Cardiac fibroblast (primary cell): ENCODE measurements at places on chromosomes 5 and 9.

DNA sequence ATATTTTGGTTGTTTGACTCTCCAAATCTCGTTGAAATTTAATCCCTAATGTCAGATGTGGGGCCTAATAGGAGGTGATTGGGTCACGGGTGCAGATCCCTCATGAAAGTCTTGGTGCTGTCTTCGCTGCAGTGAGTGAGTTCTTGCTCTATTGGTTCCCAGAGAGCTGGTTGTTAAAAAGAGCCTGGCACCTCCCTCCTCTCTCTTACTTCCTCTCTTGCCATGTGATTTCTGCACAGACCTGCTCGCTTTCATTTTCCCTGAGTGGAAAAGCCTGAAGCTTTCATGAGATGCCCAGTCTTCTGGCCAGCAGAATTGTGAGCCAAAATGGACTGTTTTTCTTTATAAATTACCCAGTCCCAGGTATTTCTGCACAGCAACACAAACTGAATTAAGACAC is 221.6 kb downstream of the MAT2B start:
- no peak for DNase-seq

GRCh38 chr5:137819766-137820165 is 47.9 kb upstream of the MYOT start:
- no peak for DNase-seq

- DNase-seq, result peak; percentile 39
Measured at GRCh38 chr9:27765266-27766072, 192.2 kb upstream of the C9orf72 start.

GRCh38 chr5:95617057-95617456 is 2.8 kb upstream of the GPR150 start:
- peak; percentile 59 for DNase-seq

GRCh38 chr9:33148367-33149014 is 18.6 kb downstream of the B4GALT1 start:
- DNase-seq, result no peak

- peak; percentile 34 for DNase-seq
Measured at GRCh38 chr5:94700592-94700991, 82.1 kb downstream of the SLF1 start.

GRCh38 chr5:107832746-107833145 is 162.0 kb upstream of the EFNA5 start:
- DNase-seq, result no peak

DNA sequence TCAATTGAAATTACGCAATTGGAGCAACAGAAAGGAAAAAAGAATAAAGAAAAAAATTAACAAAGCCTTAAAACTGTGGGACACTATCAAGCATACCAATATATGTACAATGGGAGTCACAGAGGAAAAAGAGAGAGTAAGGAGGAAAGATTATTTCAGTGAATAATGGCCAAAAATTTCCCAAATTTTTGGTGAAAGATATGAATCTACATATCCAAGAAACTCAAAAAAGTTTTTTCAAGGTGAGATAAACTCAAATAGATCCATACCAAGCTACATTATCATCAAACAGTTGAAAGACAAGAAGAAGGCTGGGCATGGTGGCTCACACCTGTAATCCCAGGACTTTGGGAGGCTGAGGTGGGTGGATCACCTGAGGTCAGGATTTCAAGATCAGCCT is 8.8 kb upstream of the BRD3 start:
- DNase-seq, result no peak

GRCh38 chr9:89668216-89668865 is 63.5 kb downstream of the GADD45G start:
- DNase-seq, result no peak

- DNase-seq, result no peak
Measured at GRCh38 chr5:79227484-79228025, 8.4 kb upstream of the JMY start.

GRCh38 chr9:125701351-125701750 is 5.7 kb downstream of the MAPKAP1 start:
- peak; percentile 44 for DNase-seq

GRCh38 chr5:58499231-58499630 is 8.0 kb downstream of the GAPT start:
- DNase-seq, result no peak

- no peak for DNase-seq
Measured at GRCh38 chr9:86175743-86176456, 76.5 kb upstream of the GOLM1 start.

DNA sequence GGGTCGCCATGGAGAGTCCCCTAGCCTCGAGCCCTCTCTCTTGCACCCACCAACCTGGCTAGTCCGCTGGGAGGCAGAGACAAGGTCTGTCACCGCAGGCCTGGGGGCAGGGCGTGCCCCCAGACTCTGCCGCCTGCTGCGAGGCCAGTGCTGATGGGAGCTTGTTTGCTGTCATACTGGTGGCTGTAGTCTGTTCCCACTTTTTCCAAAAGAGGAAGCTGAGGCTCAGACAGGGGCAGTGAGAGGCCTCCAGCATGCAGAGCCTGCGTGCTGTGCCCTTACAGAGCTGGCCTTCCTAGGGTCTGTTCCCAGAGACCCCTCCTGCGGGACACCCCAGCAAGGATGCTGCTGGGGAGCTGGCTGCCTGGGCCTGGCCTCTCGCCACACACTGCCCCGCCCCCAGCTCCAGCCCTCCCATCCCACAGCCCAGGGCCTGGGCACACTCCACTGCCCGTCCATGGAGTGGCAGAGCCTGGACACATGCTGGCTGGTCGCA is 21.0 kb upstream of the SUSD3 start:
- DNase-seq, result no peak

DNA sequence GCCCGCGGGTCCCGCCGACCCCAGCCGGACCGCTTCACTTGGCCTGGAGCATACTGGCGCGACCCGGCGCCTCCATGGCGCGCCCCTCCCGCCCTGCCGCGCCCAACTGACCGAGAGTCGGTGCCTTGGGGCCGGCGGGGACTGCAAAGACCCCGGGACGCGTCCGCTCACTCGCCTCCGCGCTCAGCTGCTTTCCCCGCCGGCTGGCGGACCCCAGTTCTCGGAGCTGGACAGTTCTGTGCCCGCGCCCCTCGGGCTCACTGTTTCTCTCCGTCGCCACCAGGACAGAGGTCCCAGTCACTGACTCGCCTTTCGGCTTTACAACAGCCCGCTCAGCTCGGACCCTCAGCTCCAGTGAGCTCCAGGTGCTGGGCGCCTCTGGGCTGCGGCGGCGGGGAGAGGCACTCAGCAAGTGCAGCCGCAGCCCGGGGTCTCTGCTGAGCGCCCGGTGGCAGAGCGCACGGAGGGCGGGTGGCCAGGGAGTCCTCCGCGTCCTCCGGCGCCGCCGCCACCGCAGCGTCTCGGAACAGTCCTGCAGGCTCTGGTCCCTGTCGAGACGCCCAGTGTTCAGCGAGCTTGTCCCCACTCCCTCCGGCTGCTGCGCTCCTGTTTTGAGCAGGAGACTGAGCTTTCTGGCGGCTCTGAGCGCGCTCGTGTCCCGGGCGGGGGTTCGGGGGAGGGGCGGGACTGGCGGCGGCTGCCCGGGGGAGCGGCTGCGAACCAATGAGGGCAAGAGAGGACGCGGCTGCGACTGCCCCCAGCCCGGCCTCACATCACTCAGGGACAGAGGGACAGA is at the start of gene SMIM32:
SMIM32 (minus strand) TSS at position 637 of the 796 bp plus-strand sequence. CDS start 638 bp downstream, outside the sequence.
- peak; percentile 12 for DNase-seq

DNA sequence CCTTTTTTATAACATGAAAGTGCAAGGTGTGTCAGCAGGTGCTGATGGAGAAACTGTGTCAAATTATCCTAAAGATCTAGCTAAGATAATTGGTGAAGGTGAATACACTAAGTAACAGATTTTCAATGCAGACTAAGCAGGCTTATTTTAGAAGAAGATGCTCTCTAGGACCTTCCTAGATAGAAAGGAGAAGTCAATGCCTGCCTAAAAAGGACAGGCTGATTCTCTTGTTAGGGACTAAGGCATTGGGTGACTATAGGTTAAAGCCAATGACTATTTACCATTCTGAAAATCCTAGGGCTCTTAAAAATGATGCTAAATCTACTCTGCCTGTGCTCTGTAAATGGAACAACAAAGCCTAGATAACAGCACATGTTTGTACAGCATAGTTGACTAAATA is 1682.4 kb downstream of the MAT2B start:
- DNase-seq, result no peak

- DNase-seq, result no peak
Measured at GRCh38 chr9:38018241-38018957, 50.6 kb downstream of the SHB start.

DNA sequence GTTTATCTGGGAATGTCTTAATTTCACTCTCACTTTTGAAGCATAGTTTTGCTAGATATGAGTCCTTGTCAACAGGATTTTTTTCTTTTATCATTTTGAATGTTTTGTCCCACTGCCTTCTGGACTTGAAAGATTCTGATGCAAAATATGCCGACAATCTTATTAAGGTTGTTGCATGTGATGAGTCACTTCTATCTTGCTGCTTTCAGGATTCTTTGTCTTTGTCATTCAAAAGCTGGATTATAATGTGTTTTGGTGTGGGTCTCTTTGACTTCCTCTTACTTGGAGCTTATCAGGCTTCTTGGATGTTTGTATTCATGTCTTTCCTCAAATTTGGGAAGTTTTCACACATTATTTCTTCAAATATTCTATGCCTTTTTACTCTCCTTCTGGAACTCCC is 33.8 kb downstream of the PLEKHG4B start:
- no peak for DNase-seq

DNA sequence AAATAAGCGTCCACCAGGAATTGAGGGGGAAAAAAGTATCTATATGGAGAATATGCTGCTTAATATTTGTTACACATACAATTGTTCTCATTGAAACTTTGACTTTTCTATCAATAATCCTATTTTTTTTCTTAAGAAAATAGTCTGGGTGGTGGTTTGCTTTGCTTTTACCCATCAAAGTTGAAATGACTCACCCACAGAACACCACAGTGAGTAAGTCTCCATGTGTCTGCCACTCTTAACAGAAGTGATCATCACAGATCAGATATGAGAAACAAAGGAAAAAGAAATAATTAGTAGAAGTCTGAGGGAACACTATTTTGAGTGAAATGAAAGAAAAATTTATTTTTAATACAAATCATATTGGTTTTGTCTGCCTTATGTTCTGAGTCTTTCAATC is 742.8 kb downstream of the CDH9 start:
- no peak for DNase-seq

DNA sequence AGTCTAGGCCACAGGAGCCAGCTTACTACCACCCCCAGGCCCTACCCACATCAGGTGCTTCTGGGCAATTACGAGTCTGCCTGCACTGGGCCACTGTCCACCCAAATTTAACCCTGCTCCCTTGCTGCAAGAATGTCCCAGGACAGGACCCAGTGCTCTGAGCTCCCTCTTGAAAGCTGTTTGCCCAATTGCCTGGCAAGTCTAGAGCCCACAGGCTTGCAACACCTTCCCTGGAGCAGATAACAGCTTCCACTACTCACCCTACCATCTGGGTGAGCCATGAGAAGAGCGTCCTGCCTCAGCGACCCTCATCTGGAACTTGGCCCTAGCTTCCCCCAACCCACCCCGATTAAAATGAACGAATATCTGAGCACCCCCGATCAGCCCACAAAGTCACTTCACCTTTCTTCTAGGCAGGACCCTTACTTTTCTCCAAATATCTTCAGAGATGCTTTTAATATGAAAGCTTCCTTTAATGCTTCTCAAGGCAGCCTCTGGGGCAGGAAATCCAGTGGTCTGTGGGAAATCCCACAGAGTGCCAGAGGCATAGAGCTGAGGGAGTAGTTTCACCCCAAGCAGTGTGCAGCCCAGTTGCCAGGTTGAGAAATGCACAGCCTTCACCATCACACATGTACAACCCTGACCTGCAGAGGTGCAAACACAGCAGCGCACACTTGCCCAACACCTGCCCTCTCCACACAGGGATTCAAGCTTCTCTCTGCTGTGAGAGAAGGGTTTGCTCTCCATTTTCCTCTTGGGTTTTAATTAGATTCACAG is 10.6 kb downstream of the ACSL6 start:
- DNase-seq, result no peak

DNA sequence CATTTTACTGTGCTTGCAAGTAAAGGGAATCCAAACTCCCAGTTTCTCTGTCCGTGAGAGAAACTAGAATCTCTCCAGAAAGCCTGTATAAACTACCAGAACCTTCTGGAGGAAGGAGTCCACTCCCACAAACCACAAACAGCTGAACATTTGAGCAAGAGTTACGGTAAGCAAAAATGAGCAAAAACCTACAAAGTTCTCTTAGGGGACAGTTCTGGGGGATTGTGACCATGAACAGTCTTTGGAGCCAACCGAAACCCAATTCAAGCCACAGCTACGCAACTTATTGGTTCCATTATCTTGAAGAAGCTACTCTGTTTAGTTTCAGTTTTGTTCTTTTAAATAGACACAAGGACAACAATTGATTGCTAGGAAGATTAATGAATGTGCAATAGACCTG is 330.6 kb downstream of the ASTN2 start:
- no peak for DNase-seq

DNA sequence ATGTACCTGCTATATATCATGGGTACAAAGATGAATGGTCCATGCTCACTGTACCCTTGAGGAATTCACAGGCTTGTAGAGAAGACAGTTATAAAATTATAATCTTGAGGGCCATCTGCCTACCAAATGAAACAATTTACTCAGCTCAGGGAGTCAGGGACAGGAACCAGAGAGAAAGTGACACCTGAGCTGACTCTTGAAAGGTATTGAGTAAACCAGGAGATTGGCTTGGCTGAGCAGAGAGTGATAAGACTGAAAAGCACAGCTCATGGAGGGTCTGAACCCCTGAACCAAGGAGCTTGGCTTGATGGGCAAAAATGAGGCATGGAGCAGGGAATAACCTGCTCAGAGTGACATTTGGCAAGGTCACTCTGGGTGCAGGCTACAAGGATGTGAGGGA is 147.3 kb downstream of the FAM114A2 start:
- no peak for DNase-seq

DNA sequence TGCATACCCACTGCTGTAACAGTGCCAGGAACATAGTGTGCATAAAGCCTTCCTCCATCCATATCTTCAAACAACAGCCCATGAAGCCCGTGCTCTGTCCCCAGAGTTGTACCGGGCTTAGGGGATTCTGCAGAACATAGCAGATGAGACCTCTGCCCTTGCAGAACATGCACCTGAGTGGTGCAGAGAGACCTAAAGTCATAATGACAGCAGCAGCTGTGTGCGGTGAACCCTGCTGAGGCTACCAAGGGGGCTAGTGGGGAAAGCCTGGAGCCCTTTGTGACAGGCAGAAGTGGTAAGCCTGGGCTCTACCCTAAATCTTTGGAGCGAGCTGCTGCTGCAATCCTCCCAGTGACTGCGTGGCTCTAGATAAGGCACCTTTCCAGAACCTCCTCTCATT is 32.2 kb upstream of the BRD3 start:
- DNase-seq, result no peak

GRCh38 chr9:84070590-84070989 is 90.0 kb downstream of the RMI1 start:
- no peak for DNase-seq

- DNase-seq, result no peak
Measured at GRCh38 chr5:99773290-99773689, 761.9 kb upstream of the FAM174A start.

- DNase-seq, result no peak
Measured at GRCh38 chr5:38768412-38769211, 77.2 kb upstream of the OSMR start.

DNA sequence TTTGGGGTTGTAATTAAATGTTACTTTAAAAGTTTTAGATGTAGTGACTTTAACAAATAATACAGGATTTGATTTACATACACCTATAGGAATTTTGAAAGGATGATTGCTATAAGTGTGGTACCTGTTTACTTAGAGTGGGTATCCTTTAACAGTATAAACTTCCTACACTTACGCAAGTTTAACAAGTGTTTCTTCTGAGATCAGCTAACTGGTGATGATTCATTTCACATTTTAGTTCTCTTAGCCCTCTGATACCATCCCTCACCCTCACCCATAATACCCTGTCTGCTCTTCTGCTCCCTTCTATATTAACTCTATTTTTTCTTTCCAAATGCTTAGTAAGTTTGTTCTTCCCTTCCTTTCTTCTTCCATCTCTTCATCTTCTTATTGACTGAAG is 197.9 kb downstream of the GDNF start:
- no peak for DNase-seq

- DNase-seq, result no peak
Measured at GRCh38 chr9:5994493-5994892, 20.9 kb downstream of the RANBP6 start.
